ENCODE measurements at places on chromosomes 4 and X.

DNA sequence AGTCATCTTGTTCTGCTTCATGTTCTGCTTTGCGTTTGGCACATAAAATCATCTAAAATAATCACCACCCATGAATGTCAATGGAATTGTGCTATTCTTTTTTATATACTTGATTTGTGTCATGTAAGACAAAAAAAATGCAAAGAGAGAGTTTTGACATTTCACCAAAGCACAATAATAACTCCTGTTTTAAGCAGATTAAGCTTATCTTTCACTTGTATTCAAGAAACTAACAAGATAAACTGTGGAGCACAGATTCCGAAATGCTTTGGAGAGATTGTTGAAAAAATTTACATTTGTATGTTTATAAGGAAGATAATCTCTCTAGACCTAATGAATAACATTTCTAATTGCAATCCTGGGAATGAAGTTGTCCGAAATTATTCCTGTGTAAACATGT, 225.1 kb upstream of the ANXA10 start:
- DNase-seq = no peak

- DNase-seq = no peak
Observed at GRCh38 chrX:11499076-11500044, 166.4 kb downstream of the ARHGAP6 start.

DNA sequence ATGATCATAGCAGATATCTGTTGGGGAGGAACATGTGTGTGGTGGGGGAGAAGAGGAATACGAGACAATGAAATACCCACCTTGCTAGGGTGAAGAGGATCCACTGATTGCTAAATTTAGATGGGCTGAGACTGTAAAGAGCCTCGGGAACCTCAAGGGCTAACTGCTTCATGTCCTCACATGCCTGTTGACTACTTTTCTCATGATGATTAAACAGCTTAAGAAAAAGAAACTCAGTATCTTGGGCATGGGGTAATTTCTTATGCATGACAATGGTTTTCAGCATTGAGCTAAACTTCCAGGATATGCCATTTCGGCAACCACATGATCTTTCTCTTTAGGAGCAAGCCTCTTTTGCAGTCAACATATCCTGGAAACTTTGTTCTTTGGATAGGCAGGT, 3.9 kb upstream of the LNX1 start:
- DNase-seq = no peak

- no peak for DNase-seq
Observed at GRCh38 chr4:132587626-132588025, 561.5 kb upstream of the PCDH10 start.

- no peak for DNase-seq
Observed at GRCh38 chr4:110742143-110742542, 119.3 kb upstream of the PITX2 start.

DNA sequence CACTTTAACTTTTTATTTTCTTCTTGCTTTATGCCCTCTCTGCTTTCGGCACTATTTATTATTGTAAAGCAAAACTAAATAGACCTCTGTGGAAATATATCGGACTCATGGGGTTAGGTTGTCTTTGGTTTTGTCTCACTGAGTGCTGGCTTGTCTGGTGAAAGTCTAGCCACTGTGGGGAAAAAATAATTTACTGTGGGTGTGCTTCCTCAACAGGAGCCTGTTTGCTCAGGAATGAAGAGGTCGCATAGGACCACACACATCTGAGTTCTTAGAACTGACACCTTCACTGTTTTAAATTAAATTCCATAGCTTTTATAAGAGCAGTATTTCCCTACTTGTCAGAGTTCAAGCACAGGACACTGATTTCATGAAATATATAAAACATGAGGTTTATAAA, 103.0 kb upstream of the BMPR1B start:
- no peak for DNase-seq

- DNase-seq = no peak
Observed at GRCh38 chrX:47234583-47234982, 1.8 kb downstream of the USP11 start.

- DNase-seq = no peak
Observed at GRCh38 chrX:3717742-3718420, 4.4 kb upstream of the PRKX start.

GRCh38 chr4:120549011-120549570, 373.4 kb downstream of the PRDM5 start:
- no peak for DNase-seq

GRCh38 chr4:110621839-110622751, 782 bp downstream of the PITX2 start:
- no peak for DNase-seq

DNA sequence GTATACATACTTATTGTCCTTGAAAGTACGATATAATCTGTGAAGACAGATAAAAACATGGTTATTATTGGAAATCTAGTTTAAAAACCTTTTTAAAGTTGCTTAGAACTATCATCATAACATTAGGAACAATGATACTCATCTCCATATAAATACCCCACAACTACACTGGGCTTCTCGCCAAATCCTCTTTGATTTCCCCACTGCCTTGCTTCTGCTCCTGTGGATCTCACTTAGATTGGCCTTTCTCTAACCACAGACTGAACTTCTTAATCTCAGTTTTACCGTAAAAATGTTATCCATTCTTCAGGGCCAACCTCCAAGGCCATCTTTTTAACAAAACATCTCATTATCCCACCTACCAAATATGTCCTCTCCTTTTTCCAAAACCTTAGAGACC, 77.6 kb downstream of the PRKG2 start:
- no peak for DNase-seq

DNA sequence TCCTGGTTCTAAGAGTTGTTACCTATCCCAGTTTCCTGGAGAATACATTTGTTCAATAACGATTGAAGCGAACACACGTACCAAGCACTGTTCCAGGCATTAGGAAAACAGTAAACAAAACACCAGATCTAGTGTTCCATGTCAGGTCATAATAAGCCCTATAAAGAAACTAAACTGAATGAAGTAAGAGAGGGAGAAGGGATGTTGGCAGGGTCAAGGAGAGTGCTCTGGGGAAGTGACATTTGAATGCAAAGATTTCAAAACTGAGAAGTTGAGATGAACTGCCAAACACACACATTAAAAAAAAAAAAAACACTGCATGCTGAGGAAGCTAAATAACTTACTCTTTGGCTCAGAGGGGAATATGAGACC, 14.4 kb upstream of the ENAM start:
- DNase-seq = no peak

DNA sequence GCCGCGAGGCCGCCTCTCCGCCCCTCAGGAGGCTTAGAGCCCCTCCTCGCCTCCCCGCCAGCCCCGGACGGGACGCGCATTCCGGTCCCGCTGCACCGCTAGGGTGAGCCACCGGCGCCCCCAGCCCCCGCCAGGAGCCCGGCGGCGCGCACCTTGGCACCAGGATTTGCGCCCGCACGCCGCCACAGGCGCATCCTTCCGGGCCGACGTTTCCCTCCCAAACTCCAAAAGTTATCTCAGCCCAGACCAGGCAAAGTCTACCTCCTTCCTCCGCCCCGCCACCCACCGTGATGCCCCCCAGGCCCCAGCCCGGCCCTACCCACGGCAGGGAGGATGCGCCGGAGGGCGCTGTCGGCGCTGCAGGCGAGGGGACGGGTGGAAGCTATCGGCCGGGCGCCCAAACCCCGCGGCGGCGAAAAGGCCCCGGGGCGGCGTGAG, 538 bp downstream of the SCML2 start:
- DNase-seq = no peak

GRCh38 chr4:174592985-174593335, 70.7 kb upstream of the HPGD start:
- DNase-seq = no peak

DNA sequence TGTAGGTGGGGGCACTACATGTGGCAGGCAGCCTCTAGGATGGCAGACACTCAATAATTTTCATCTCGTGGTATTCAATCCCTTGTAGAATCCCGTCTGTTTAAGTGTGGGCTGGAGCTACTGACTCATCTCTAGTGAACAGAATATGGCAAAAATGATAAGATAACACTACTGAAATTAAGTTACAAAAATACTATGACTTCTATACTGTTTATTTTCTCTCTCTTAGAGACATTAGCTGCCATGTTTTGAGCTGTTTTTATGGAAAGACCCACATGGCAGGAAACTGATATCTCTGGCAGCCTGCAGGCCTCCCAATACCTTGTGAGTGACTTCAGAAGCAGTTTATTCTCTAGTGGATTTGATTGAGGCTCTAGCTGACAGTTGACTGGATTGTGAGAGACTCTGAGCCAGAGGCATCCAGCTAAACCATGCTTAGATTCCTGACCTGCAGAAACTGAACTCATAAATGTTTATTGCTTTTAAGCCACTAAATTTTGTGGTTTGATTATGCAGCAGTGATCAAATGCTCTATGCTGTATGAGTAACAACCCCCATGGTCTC, 298.8 kb upstream of the CTSO start:
- DNase-seq = no peak

DNA sequence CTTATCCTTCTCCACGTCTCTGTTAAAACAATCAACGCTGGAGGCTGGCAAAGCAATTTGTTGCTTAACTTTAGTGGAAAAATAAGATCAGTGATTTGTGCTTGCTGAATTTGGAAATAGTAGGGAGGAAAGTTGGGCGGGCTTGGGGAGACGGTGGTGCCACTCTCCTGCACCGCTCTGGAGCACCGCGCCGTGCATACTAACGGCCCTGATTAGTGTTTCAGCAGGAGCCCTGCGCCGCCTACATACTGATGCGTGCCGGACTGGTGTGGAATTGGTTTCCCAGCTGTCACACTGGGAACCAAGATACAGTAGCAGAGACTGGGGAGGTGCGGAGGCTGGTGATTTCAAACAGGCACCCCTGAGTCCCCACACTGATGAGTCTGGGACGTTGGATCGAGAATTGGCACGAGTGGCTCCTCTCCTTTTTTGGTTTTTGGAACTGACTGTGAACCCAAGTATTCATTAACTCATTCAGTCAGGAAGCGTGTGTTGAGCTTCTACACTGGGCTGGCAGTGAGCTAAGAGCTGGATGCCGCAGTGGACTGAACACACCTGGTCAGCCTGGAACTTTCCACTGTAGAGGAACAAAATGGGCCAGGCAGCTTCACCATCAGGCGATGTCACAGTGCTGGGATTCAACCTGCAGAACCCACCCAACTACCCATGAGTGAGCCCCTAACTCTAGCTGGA, 29.0 kb upstream of the PSAPL1 start:
- no peak for DNase-seq

- no peak for DNase-seq
Observed at GRCh38 chr4:145496292-145496691, 14.6 kb downstream of the SMAD1 start.

DNA sequence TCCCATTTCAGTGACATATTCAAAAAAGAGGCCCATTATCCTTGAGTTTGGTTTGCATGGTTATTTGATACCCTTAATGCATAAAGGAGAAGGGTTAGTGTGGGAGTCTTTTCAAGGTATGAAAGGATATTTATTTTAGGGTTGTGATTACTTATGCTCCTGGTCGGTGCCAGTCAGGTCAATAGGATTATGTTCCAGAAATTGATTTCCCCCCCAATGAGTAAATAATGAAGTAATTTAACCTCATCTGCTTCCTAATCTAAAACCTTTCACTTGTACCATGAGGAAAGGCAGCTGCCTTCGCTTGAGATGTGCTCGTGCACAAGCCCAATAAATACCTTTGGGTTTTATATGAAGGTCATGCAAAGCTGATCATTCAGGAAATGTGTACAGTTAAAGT, 55.0 kb upstream of the NR0B1 start:
- DNase-seq = no peak

- DNase-seq = no peak
Observed at GRCh38 chr4:185229021-185229818, 19.8 kb downstream of the SNX25 start.

DNA sequence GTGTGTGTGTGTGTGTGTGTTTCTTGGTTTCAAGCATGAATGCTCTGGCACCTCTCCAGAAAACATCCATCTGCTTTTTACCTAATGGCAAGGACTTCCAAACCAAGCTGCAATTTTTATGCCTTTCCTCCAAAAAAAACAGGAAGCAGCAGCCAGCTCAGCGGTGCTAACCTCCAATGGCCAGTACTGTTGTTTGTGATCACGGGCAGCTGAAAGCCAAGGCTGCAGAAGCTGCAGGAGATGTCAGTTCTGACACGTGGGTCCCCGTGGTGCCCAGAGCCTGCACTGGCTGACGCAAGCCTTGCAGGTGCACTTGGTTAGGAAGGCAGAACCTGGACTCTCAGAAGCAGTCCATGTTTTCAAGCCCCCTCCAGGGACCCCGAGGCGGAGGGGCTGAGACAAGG, 313.6 kb upstream of the DDX53 start:
- no peak for DNase-seq

- DNase-seq = no peak
Observed at GRCh38 chr4:120730777-120731320, 191.7 kb downstream of the PRDM5 start.

DNA sequence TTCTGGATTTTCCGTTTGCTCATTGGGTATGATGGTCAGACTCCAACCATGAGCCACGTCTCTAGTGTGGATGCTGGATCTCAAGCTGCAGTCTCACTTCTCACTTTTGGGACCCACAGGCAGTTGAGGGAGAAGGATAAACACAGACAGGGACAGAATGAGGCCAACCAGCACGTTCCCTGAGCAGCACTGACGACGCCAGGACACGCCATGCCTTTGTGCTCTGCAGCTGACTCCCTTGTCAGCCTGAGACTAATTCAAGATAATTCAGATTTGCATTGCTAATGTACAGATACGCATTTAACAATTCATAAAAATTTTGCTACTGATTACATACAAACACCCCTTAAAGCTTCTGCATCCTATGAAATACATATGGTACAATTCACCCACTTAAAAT, 106.5 kb downstream of the FAM193A start:
- DNase-seq = no peak

- no peak for DNase-seq
Observed at GRCh38 chrX:81489987-81490386, 288.1 kb downstream of the SH3BGRL start.

GRCh38 chr4:25727711-25728493, 72.3 kb downstream of the SLC34A2 start:
- no peak for DNase-seq

- no peak for DNase-seq
Observed at GRCh38 chr4:84780719-84781118, 185.8 kb downstream of the WDFY3 start.

- DNase-seq = no peak
Observed at GRCh38 chr4:150973626-150974251, 41.3 kb downstream of the LRBA start.

GRCh38 chrX:118484216-118484903, 11.3 kb upstream of the DOCK11 start:
- no peak for DNase-seq

GRCh38 chr4:152591396-152591795, 55.5 kb upstream of the FBXW7 start:
- no peak for DNase-seq

DNA sequence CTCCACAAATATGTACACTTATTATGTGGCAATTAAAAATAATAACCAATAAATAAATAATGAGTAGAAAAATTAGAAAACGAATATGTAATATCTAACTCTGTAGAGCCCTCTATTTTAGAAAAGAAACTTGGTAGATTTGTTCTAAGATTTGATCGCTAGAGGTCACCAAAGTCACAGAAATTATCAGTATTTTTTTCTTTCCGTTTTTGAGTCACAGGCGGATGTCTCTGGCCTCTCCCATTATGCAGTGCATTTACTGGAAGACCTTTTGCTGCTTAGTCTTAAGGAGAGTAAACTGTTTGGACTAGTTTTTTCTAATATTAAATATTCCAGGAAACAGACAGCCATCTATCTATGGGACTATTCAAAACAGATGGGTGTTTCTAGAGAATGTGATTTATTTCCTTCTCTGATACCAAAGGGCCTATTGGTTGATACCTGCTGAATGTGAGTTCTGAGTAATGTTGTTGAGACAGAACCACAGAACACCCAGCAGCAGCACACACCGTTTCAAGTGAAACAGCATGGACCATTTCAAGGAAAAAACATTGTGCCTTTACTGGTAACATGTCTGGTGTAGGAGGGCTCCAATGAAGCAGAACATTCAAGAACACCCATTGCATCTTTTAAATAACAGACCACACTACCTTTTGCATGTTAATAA, 34.0 kb upstream of the GYPA start:
- no peak for DNase-seq
